ENCODE measurements at places on chromosomes 13 and 19.
A peak's percentile ranks its signal among the peaks of the same experiment; 100 is the strongest.

DNA sequence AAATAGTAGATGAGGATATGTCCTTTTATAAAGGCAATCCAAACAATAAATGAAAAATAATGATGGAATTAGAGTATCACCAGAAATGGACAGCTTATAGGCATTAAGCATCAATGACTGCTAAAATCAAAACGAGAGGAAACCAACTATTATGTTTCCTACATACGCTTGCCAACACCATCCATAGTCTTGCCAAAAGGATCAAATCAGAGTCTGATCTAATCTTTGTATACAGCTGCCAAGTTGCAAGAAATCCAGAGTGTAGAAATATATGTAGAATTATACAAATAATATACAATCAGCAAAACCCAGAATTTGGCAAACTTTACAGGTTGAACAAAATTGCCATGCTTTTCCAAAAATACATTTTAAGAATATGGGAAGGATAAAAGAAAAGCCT lies 1661.6 kb downstream of the SLITRK1 start:
- no peak for DNase-seq

- no peak for DNase-seq
These were observed 5.4 kb upstream of the EPN1 start for GRCh38 chr19:55669418-55670279.

DNA sequence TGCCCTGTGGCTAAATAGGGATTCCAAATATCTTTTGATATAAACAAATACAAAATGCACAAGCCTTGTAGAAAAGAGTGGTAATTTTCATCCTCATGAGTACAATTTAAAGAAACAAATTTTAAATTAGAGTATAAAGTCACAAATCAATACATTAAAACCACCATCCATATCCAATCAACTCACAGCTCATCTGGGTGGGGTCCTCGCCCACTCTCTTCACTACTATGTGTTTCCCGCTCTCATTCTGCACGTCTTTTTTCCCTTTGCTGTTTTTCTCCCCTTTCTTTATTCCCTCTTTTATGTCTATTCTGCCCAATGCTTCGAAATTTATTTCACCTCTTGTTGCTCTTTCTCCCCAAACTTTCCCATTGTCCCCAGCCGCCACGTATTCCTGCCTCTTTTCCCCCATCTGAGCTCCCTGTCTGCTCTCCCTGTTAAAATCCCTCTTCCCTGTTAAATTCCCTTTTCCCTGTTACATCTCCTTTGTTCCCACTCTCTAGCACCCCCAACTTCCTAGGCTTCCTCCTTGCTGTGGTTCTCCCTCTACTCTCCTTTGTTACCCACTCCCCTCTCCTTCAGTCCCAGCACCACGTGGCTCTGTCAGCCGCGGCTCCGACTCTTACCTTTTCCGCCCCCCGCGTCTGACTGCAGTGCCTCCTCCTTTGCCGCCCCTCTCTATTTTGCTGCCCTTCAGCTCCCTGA lies 1.3 kb downstream of the ZNF616 start:
- DNase-seq, result no peak

DNA sequence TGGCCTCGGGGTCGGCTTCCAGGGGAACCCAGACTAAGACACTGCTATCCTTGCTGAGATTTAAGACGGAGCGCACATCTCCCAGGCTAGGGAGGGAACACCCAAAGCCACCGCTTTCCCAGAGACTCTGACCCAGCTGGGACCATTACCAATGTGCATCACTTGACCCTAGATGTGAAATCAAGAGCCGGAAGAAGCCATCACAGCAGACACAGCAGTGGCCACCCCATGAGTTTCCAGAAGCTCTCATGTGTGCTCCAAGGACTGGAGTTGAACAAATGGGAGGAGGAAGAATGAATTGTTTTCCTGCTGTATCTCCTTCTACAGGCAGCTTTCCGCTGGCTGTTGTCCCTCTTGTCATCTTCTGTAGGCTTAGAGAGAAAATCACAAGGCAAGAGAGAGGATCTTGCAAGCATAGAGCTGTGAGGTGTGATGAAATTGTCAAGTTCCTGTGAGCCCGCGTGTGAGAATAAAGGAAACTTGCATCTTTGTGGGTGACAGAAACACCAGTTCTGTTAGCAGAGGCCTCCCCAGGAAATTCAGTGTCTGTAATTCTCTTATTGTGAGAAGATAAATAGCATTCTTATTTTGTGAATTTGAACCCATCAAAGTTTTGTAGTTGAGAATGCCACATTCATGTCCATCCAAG lies 711.8 kb downstream of the UQCRFS1 start:
- DNase-seq, result peak; percentile 41

DNA sequence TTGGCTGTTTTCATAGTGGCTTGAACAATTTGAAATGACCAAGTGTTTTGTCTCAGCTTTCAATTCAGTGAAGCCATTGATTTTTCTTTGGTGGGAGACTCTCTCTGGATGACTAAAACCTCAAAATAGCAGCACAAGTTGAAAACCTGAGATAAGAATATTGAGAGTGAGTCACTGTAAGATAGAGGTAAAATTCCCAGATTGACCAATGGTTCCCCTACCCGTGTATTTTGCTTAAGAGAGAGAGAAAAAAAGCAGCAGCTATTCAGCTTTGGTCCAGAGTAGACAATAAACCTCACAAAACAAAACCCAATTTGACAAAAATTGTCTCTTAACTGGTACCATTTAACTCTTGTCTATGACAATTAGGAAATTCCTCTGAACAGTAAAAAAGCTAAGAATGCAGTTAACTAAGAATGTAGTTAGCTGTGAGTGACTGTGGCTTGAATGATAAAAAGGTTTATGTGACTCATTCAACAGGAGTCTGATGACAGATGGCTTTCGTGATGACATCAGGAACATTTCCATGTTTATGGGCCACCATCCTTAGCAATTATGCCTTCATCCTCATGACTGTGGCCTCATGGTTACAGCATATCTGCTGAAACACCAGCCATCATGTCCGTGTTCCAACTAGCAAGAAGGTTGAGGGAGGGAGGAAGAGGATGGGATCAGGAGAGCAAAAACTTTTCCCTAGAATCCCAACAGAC lies 356.9 kb downstream of the NDFIP2 start:
- peak; percentile 34 for DNase-seq

- no peak for DNase-seq
These were observed at the start of gene KLK15 for GRCh38 chr19:50833117-50833801. TSS of gene KLK15 (minus strand) at chr19:50833574. CDS start at chr19:50831492, 2,082 bp downstream.

- peak; percentile 57 for DNase-seq
These were observed 36.1 kb downstream of the ZSWIM9 start for GRCh38 chr19:48206397-48207093.

All from suppressor macrophage treated with lipopolysaccharide for 4 hours (primary cell).